ENCODE measurements at places on chromosomes 3 and 15.

GRCh38 chr3:5344707-5345106 is 157.2 kb downstream of the EDEM1 start:
- DNase-seq: no peak

GRCh38 chr15:94532226-94532625 is 300.9 kb downstream of the MCTP2 start:
- DNase-seq: no peak

DNA sequence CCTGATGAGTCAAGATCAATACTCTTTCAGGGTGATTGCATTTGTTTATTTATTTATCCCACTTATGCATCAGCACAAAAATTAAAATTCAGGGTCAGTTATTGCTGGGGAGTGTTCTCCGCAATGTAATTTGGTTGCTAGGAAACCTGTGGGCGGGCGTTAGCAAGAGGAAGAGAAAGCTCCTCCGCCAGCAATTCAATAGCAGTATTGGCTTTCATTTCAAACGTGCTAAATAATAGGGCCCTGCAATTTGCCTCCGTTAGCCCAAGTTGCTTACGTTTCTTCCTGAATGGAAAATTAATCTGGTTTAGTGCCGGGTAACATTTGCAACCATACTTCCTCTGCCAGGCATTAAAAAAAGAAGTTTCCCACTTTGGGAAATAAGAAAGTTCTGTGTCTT is 35.5 kb upstream of the PLCL2 start:
- peak; percentile 73 for DNase-seq

DNA sequence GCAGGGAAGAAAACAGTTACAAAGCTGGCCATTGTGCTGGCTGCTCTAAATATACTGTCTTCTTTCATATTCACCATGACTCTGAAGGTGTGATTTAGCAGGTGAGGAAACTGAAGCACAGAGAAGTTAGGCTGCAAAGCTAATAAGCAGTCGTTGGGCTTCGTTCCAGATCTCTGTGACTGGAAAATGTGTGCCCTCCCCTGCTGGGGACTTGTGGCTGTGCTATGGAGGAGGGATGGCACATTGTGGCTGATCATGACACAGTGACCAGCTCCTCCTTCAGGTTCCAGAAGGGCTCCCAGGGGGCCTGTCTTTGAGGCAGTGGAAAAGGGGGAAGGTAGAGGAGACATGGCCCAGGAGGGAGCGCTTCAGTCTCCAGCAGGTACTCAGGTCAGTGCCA is 19.2 kb downstream of the PXK start:
- no peak for DNase-seq

DNA sequence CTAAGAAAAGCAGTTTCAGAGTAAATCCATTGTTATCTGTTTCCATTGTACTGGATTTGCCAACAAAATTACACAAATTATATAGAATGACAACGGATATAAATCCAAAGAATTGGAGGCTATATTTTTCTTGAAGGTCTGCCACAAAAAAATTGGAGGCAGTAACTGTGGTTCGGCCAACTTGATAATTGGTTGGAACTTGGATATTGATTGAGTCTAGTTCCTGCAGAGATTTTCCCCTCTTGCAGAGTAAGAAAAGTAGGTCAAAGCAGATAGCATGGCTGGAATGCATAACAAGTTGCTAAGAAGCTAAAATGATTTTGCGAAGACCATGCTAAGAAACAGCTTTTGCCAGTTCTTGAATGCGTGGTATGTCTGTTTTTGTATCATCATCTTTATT is 269.6 kb upstream of the CFAP20DC start:
- no peak for DNase-seq

DNA sequence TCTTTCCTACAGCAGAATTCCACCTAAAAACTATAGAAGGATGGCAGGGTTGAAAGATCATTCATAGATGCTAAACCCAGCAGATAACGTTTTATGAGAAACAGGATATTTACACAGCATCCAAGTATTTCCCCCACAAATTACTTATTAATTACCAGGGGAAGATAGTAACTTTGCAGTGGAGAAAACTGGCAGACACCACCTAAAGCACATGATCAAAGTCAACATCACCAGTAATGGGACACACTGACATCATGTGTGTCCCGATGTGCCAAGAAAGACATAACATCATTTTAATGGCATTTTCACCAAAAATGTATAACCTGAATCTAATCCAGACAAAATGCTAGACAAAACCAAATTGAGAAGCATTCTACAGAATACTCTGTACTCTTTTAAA is 220.4 kb upstream of the THBS1 start:
- DNase-seq: no peak

- DNase-seq: no peak
Measured at GRCh38 chr15:78927077-78927790, 17.6 kb downstream of the CTSH start.

DNA sequence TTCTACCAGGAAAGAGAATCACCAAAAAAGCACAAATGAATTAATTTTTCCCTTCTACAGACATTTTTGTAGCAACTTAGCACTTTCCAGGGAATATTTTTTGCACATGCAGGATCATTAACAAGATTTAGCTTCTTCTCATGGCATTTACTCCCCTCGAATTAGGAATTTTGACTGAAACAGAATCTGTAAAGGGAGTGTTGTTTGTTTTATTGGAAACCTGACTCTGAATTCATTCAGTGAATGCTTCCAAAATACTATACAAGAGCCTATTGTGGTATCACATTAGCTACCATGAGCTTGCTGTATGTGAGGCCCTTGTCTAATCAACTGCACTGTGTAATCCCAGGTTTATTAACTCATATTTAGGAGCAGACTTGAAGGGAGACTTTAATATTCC is 130.4 kb upstream of the ATP10A start:
- no peak for DNase-seq

DNA sequence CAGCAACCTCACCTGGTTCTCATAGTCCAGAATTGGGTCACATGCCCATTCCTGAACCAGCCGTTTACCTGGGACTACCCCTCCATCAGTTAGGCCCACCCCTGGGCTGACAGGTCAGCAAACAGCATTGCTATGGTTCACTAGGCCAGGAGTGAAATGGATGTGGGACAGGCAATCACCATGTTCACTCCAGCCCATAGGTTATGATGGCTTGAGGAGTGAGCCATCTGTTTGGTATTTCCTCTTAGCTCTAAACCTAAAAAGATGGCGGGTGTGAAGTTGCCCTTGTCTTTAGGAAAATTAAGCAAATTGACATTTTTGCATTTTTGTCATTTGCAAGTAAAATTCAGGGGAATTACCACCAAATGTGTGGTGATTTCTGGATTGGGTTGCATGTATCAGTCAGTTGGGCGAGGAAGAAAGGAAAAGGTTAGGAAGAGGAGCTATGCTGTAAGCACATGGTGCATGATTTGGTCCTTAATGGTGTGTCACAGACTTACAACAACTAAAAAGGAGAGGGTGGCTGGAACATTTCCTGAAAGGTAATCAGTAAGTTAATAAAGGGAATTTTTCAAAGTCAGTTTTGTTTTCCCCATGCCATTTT is 17.2 kb downstream of the NXPE3 start:
- no peak for DNase-seq

GRCh38 chr3:141431411-141432378 is 55.1 kb upstream of the RASA2 start:
- no peak for DNase-seq

DNA sequence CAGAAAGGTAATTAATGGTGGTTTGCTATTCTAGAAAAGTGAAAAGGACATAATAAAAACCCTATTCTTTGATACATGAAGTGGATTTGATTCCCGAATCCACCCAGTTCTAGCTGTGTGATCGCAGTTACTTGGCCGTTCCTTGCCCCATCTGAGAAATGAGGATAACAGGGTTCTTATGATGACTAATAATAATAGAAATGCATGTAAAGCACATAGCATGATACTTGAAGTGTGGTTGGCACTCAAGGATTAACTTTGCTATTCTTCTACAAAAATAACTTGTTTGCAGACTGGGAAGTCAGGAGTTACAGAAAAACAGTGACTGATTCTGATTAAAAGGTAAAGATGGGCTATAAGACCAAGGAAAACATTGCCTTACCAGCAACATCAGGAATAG is 26.8 kb downstream of the PARL start:
- DNase-seq: no peak

GRCh38 chr3:14913071-14913925 is 34.1 kb upstream of the NR2C2 start:
- no peak for DNase-seq

GRCh38 chr3:166498446-166498845 is 661.2 kb upstream of the BCHE start:
- DNase-seq: no peak

DNA sequence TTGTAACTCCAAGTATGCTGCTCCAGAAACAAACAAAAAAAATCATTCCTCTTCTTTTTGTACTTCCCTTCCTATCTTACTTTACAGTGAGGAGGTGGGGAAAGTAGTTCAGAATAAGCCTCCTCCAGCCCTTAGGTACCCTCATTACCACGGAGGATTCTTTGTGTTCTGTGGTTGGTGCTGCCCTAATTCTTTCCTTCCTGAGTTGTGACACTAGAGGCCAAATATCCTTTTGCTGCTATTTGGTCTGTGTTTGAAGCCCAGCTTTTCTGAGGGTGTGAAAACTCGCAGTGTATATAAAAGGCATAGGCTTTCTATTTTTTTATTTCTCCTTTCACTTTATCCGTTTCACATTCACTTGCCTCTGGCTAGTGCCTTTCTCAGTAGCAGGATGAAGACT is 98.2 kb downstream of the HHLA2 start:
- DNase-seq: no peak

GRCh38 chr3:197501879-197502620 is 53.7 kb downstream of the BDH1 start:
- peak; percentile 77 for DNase-seq

- DNase-seq: no peak
Measured at GRCh38 chr3:119492128-119492527, 6.2 kb upstream of the TIMMDC1 start.

DNA sequence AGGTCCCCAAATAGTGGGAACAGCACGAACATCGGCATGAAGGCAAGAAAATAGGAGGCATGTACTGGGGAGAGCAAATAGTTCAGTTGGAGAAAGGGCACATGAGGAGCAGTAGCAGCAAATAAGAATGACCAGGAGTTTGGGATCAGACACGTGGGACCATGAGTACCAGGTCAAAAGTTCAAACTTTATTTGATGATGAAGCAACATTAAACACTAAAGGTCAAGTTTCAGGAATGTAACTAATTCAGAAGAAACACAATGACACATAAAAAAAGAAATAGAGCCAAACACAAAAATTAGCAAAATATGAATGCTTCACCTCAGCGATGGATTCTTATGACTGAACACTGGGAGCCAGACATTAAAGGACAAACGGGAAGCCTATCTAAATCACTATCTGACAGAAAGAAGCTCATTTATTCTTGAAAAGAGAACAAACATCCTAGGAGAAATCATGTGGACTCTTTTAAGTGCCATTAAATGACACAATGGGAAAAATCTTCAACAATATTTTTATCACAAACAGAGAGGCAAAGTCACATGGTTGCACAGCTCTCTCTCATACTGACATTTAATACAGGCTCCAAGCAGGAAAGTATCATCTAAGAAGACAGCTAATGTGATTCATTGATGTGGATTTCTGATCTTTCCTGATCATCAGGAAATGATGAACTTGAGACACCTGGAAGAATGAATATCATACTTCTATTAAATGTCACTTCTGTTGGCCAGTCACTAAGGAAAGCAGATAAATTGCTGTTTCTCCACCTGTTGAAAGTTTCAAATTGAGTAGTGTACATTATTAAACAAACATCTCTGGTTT is 216.9 kb upstream of the THBS1 start:
- DNase-seq: no peak
